ENCODE measurements at places on chromosomes 16 and 17.

DNA sequence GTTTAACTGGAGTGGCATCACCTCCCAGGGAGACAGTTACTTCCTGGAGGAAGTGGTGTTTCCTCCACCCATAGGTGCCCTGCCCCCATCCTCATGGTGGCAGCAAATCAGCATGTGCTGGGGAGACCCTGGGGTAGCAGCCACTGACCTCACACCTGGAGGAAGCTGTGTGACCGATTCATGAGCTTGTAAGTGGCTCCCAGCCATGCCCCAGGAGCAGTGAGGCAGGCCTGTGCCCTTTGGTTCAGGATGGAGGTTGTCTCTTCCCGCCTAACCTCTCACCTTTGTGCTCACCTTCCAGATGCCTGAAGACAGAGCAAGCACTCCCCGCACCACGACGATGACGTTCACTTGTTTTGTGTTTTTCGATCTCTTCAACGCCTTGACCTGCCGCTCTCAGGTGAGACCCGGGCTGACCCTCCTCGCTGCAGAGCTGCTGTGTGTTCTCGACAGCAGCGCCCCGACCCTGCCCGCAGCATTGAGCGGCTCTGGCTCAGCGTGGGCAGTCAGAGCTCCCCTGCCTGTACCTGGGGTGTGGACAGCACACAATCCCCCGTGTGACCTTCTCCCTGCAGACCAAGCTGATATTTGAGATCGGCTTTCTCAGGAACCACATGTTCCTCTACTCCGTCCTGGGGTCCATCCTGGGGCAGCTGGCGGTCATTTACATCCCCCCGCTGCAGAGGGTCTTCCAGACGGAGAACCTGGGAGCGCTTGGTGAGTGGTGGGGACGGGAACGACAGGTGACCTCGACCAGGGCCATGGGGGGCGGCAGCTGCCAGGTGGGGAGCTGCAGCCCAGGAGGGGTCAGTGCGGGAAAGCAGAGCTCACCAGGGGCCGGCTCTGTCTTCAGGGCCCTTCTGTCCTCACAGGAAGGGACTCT is 42.8 kb downstream of the MEAK7 start:
- no peak for DNase-seq

DNA sequence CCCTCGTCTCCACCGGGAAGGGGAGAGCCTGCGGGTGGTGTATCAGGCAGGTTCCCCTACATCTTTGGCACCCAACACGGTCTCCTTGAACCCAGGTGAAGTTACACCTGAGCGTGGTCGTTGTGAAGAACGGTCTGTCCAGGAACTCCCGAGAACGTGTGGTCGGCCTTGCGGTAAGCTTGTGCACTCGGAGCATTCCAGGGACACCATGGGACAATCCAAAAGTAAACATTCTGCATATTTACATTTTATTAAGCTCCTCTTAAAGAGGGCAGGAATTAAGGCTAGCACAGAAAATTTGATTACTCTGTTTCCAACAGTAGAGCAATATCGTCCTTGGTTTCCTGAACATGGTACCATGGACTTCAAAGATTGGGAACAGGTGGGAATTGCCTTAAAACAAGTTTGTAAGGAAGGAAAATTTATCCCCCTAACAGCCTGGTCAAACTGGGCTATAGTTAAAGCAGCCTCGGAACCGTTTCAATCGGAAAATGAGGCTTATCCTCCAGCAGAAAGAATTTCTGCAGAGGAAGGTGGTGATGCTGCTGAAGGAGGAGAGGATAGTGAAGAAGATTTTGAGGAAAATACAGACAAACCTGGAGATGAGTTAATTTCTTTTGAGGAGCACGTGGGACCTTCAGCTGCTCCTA is 18.2 kb downstream of the ALOX15B start:
- no peak for DNase-seq

GRCh38 chr17:39222151-39222550 is 3.6 kb downstream of the STAC2 start:
- DNase-seq, result no peak

DNA sequence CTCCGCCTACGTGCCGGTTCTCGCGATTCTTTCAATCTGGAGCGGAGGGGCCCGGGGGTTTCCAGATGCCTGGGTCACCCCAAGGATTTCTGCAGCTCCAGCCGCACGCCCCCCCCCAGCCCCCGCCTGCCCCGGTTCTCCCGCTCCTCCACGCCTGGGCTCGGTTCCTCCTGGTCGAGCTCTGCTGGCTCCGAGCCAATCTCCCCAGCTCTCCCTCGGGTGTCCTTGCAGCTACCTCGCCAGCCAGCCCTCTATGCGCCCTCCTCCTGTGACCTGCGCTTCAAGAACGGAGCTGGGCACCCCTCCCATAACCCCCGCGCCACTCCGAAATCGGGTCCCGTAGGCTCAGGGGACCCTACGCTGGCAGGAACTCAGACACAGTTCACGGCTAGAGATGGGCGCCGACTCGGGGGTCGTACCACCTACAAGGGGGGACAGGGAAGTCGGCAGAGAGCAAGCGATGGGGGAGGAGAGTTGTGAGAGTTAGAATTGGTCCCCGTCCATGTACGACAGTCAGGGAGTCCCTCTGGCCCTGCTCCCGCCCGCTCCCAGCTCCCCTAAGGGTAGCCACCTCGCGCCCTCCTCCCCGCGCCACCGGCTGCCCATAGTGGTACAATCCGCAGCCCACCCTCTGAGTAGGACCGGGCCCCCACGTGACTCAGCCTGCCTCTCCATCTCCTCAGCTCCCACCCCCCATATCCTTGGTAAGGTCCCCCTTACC is 961 bp downstream of the FGF11 start:
- no peak for DNase-seq

DNA sequence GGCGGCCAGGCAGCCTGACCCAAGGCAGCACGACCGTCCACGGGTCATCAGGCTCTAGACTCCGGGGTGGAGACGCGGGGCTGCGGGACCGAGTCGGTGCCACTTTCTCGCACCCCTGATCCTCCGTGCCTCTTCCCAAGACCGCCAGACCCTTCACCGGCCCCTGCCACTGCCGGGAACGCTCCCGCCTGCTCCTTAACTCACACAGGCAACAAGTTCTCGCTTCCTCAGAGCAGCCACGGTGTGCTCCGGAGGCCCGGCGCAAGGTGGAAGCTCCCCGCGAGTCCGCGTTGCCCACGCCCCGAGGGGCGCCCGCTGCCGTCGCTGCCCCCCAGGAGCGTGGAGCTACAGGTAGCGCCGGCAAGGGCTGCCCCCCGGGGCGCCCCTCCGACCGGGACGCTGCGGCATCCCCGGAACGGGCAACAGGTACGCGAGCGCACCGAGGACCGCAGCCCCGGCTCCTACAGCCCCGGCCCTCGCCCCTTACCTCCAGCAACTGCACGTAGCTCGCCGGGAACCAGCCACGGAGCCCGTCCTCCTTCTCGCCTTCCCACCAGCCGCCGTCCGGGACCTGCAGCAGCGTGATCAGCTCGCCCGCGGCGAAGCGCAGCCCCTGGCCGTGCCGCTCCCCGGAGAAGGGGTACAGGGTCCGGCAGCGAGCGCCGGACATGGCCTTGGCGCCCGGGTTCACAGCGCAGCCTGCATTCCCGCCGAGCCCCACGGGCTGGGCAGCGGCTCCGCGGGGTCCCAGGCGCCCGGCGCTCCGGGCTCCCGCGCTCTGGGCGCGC is 491 bp downstream of the GAS7 start:
- peak; percentile 17 for DNase-seq

GRCh38 chr17:36934144-36934691 is 3.1 kb upstream of the LHX1 start:
- DNase-seq, result no peak

DNA sequence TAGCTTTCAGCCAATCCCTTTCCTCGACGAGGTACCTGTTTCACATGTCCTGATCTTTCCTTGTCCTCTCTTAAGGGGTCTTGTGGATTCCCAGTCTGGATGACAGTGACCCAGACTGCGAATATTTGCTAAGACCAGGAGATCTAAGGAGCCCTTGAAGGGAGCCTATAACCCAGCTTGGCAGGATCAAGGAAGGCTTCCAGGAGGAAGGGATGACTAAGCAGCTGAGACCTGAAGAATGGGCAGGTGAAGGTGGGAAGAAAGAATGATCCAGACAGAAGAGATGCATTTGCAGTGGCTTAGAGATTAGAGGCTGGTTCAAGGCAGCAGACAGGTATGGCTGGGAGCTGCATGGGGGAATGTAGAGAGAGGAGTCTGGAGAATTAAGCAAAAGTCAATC is 1.9 kb upstream of the PDK2 start:
- no peak for DNase-seq

GRCh38 chr16:82612263-82612662 is 14.5 kb upstream of the CDH13 start:
- DNase-seq, result no peak

DNA sequence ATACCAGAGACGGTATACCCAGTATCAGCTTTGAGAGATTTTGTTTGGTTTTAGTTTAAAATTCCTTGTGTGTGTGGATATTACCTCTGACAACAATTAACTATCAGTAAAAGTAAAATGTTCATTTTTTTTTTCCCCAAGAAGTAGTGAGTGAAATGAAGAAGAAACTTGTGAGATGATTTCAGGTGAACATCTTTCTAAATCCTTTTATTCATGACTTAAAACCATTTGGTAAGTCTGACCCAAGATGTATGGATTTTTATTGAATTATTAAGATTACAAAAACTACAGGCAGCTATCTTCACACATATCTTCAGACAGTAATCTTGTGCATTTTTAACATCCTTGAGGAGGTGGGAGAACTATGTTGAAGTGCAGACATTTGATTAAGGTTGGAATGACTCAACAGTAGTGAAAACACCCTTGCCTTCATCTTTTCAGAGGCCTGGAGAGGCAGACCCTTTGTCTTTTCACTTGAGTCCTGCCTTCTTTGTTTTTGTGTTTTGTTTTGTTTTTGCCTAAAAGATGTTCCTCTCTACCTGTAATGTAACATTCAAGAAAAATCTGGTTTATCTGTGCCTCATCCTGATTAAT is 240.3 kb upstream of the TBX2 start:
- no peak for DNase-seq

- no peak for DNase-seq
These were observed 43.5 kb upstream of the MNT start for GRCh38 chr17:2444382-2444781.

GRCh38 chr17:62080647-62081046 is 15.6 kb upstream of the MED13 start:
- DNase-seq, result no peak

GRCh38 chr17:55811536-55811935 is 60.7 kb downstream of the PCTP start:
- DNase-seq, result no peak

Measured in activated gamma-delta T cell (primary cell).